ENCODE measurements at places on chromosomes 12 and 14.

DNA sequence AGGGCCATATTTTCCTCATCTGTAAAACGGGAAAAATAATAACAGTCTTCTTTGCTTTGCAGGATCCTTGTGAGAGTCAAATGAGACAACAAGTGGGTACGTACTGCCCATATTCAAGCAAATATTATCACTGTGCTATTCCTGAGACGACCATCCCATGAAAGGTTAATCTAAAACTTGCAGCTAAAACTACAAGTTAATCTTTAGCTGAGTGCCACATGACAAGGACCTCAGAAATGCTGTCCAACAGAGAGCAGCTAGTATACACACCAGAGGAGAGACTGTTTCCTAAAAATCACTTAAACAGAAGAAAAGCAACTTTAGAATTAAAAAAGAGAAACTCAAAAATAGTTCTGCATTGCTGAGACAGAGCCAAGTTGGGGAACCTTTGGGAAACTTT lies 162.7 kb upstream of the TMTC2 start:
- no peak for DNase-seq

- no peak for DNase-seq
Measured at GRCh38 chr12:6106218-6106617, 18.3 kb downstream of the VWF start.

GRCh38 chr12:43728117-43728516 lies 30.5 kb downstream of the PUS7L start:
- no peak for DNase-seq

GRCh38 chr12:69913526-69913925 lies 88.5 kb downstream of the MYRFL start:
- no peak for DNase-seq

DNA sequence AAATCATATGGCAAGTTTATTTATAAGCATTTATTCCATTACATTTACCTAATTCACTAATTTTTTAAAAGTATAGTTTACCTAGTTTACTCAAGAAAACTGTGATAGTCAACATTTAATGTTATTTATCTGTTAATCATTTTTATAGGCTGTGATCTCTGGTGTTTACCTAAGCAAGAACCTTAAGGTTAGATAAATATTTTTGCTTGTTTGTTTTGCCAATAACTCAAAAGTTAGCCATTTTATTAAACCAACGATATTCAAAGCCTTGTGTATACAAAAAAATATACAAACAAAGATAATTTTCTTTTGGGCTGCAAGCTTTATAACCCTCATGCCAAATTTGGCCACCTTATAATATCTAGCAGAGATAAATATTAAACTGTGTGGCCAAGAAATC lies 157.3 kb downstream of the SLCO1B3 start:
- no peak for DNase-seq

DNA sequence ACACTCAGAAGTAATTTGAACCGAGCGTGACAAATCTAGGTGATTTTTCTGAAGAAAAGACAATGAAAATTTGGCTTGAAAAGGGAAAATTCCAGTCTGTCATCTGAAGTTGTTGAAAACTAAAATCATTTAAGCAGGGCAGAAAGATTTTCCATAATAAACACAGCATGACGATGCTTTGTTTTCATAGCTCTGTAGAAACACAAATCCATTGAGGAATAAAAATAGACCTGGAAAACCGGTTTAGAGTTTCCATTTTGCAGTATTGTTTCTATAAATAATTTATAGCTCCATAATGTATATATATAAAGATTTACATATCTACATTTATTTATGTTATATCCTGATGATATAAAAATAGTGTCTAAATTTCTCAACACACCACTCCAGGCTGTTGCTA lies 1918.5 kb upstream of the FLRT2 start:
- no peak for DNase-seq

DNA sequence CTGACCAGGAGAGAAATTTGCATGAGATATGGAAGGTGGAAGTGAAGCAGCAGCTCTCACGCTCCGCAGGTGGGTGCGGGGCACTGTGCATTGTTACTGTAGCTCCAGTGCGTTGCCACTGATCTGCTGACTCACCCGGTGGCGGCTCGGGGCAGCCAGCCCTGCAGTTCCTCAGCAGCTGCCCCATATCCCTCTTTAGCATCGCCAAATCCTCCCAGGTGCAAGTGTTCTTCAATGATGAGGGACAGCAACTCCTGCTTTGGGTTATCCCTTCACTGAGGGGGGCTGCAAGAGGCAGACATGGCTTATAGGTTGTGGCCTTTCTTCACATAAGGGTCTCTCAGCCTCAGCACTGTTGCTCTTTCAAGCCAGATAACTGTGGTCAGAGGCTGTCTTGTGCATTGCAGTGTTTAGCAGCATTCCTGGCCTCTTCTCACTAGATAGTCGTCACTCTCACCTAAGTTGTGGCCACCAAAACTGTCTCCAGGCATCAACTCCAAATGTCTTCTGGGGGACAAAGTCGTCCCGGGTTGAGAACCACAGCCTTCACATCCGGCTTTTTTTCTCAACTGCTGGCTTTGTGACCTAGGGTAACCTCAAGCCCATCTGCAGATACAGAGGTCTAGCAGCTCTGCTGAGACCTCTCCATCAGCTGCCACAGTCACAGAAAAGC lies 180.8 kb downstream of the EFCAB11 start:
- no peak for DNase-seq

GRCh38 chr12:130644566-130644965 lies 71.5 kb downstream of the RIMBP2 start:
- no peak for DNase-seq

GRCh38 chr12:98053202-98053601 lies 462.2 kb upstream of the TMPO start:
- no peak for DNase-seq

- no peak for DNase-seq
Measured at GRCh38 chr14:102738373-102739189, 38.7 kb upstream of the TRAF3 start.

GRCh38 chr12:91874086-91874865 lies 271.4 kb downstream of the BTG1 start:
- DNase-seq, result no peak

DNA sequence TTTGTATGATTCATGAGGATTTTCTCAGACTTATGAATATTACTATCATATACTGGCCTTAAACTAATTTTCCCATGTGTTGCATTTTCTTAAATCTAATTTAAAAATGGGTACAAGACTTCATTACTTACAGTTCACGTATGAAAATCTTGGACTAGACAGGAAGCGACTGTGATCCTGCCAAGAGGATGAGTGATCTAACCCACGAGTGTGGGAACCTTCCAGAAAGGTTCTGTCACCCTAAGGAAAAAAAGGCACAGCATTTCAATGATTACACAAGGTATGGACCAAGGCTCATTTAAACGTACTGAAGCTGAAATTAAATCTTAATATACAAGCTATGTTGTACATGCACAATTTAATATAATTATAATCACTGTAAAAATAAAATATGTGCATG lies 293.5 kb upstream of the DIO2 start:
- no peak for DNase-seq

DNA sequence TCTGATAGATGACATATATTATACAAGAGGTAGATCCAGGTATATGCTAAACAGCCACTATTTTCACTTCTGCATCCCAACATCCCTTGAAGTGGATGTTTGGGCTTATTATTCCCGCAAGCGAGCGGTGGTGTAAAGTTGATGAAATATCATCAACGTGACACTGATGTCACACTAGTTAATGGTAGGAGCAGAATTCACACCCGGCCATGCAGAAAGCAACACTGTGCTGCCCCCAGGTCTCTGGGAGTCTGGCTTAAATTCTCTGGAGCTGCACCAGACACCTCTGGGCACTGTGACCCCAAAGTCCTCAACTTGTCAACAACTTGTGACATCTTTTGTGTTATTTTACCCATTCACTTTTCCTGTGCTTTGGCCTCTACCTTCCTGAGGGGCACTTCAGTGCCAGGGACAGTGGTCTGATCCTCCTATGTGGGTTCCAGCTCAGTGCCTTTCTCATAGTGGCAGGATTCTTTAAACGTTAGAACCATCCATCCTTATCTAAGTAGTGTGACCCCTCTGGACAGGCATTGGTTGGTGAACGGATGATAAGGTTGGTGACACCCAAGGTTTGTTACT lies 952 bp downstream of the DRAM1 start:
- no peak for DNase-seq

DNA sequence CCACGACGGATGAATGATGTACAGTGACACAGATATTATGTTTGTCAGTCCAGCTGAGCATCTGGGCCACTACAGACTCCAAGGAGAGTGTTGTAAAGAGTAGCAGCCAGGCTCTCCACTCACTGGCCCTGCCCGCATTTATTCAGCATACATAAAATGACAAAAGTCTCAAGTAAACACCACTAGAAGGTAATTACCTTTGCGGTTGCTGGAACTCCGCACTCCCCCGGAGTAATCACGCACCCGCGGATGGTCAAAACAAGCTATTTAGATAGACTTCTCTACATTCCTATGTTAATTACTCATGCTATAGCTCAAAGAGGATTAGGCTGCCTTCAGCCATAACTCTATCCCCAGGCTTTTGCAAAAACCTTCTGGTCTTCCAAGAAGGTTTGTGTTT lies 18.8 kb upstream of the STRAP start:
- DNase-seq, result no peak

GRCh38 chr12:25833657-25834056 lies 124.8 kb upstream of the RASSF8 start:
- DNase-seq, result no peak

DNA sequence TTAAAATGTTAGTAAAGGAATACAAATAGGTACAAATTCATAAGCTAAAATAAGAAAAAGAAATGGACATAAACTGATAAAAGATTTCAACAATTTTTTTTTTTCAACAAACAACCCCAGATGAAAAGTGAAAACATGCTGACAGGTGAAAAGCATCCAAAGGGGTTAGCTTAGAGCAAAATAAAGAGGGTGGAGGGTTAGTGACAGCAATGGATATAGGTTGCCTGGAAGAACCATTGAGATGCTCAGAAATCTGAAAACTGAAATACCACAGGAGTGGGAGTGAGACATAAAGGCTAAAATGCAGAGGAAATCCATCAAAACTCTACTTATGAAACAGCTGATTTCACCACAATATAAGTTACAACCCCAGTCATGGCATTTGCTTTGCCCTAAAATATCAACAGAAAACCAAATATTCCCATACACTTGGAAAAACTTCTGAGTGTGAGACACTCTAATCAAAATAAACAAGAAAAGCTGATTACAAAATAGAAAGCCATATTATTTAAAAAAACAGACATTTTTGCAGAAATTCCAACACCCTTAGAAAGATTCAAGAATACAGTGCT lies 136.3 kb upstream of the PLEKHG7 start:
- no peak for DNase-seq

DNA sequence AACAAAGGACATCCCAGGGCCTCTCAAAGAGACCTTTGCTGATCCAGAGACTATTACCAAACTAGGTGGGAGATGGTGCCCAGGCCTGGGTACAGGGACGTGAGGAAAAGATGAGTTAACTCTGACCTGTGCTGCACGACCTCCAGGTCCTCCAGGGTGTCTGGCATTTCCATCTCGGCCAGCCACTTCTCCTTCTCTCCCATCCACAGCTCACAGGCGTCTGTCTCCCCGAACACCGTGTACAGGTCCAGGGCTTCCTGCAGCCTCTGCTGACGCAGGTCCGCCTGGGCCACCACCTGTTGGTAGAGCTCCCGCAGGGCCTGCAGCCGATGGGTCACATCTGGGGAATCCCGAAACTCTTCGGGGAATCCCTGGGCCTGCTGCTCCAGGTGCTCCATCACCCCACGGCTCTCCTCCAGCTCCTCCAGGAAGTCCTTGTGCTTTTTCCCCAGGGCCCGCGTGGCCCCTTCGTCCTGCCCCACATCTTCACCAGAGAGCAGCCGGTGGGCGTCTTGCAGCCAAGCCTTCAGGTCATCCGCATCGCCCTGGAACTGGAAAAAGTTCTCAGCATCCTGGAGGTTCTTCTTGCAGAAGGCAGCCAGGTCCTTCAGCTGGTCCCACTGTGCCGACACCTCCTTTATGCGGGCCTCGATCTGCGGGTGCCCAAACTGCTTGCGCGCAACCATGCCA lies 86.7 kb downstream of the SPTB start:
- DNase-seq, result no peak

DNA sequence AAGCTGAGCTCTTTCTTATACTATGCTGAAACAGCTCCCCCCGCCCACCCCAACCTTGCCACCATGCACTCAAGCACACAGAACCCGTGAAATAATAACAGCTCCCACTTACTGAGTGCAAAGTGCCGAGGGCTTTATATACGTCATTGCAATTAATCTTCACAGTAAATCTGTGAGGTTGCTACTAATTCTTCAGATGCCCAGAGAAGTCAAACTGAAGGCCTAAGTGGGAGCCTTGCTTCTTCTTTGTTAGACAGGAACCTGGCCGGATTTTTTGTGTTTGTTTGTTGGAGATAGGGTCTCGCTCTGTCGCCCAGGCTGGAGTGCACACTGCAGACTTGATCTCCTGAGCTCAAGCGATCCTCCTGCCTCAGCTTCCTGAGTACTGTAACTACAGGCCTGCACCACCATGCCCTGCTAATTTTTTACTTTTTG lies 34.0 kb downstream of the VCPKMT start:
- DNase-seq, result no peak

- DNase-seq, result no peak
Measured at GRCh38 chr12:125552295-125552694, 487.1 kb downstream of the AACS start.

DNA sequence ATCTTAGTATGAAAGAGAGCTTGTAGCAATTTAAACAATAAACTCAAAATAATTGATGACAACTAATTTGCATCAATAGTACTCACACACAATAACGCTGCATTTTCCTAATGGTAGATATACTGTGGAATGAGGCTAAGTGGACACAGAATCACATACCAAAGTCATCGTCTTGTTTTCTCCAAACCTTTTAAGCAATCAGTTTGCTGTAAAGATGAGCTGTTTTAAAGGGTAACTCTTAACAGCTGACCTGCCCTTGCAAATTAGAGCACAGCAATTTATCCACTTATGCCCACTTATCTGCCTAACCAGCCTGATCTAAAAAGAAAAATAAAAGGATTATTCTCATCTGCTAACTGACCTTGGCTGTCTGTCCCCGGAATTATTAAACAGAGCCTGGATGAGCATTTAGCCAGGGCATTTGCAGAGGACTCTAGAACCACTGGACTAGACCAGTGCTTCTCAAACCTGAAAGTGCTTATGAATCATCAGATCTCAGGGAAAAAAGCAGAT lies 174.3 kb upstream of the BCL2L14 start:
- DNase-seq, result no peak

- DNase-seq, result no peak
Measured at GRCh38 chr12:6322969-6323339, 12.5 kb downstream of the PLEKHG6 start.

Measured in glomerular endothelial cell (primary cell).